ENCODE measurements at places on chromosomes 5 and 9. TPM values are rescaled to one million over a fixed set of nuclear protein-coding genes. Genes with fewer than 3 reads are reported as not detected.

DNA sequence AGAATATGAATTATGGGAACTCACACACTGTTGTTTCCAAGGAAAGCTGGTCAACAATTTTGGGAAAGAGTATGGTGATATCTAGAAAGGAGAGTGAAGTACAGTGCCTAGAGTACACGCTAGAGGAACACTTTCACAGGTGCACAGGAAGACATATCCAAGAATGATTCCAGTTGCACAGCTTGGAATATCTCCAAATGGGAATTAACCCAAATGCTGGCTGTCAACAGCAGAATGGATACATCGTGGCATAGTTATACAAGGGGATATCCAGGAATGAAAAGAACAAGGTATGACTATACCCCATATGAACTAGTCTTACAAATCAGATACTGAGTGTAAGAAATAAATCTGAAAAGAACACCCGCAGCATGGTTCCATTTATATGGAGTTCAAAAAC lies 231.3 kb downstream of the FSTL4 start:
- no peaks in the 10 kb centered on the region for H3K36me3 ChIP-seq
- no peak for DNase-seq
- peaks cover 15% of the 10 kb centered on the region for H3K27me3 ChIP-seq

GRCh38 chr9:136642439-136642921 lies 20.2 kb upstream of the EGFL7 start:
- H3K4me3 ChIP-seq, result no peak overlapping the region
- H3K36me3 ChIP-seq, result no peaks in the 10 kb centered on the region
- no peak for DNase-seq
- H3K27me3 ChIP-seq, result peaks cover 40% of the 10 kb centered on the region

DNA sequence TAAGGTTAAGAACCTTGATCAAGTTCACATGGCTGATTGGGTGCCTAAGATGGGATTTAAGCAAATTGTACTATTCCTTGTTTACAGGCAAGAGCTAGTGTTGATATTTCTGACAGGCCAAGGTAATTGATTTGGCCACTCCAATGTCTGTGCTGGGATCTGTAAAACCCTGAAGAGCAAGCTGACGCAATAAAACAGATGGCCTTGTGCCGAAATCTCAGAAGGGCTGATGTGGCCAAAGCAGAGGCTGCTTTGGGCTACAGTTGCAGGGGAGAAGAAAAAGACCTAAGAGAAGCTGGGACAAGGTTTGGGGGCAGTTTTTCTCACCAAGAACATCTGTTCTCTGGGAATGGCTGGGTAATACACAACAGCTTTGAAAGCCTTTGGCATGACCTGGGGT lies 463.2 kb upstream of the ZNF608 start:
- no peaks in the 10 kb centered on the region for H3K4me1 ChIP-seq
- no peak overlapping the region for H3K4me3 ChIP-seq
- H3K27ac ChIP-seq, result no peak overlapping the region
- DNase-seq, result no peak
- H3K27me3 ChIP-seq, result no peaks in the 10 kb centered on the region

- no peak overlapping the region for H3K27ac ChIP-seq
- H3K4me1 ChIP-seq, result no peaks in the 10 kb centered on the region
- DNase-seq, result no peak
- no peaks in the 10 kb centered on the region for H3K27me3 ChIP-seq
- H3K36me3 ChIP-seq, result no peaks in the 10 kb centered on the region
- H3K4me3 ChIP-seq, result no peak overlapping the region
Measured at GRCh38 chr9:119544492-119544891, 175.3 kb upstream of the BRINP1 start.

DNA sequence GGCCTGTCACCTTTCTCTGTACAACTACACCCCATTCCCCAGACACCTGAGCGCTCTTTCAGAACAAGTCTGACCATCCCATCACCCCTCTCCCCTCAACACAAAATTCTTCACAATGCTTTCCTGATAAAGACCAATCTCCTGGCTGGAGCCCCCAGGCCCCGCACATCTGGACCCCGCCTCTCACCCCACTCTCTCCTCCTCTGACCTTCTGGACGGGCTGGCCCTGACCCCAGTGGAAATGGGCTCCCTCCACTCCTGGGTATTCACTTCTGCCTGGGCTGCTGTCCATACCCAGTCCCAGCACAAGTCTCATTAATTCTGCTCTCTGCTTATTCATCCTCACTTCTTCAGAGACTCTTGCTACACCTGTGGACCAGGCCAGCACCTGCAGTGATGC lies 2.1 kb upstream of the SPOCK1 start:
- H3K4me3 ChIP-seq, result no peak overlapping the region
- peaks cover 29% of the 10 kb centered on the region for H3K27me3 ChIP-seq
- H3K27ac ChIP-seq, result no peak overlapping the region
- no peaks in the 10 kb centered on the region for H3K36me3 ChIP-seq
- H3K4me1 ChIP-seq, result no peaks in the 10 kb centered on the region
- DNase-seq, result no peak

GRCh38 chr9:123354806-123355508 lies 1.0 kb upstream of the CRB2 start:
- DNase-seq, result no peak
- peaks cover 7% of the 10 kb centered on the region for H3K27me3 ChIP-seq
- no peak overlapping the region for H3K27ac ChIP-seq
- H3K4me1 ChIP-seq, result peaks cover 12% of the 10 kb centered on the region

DNA sequence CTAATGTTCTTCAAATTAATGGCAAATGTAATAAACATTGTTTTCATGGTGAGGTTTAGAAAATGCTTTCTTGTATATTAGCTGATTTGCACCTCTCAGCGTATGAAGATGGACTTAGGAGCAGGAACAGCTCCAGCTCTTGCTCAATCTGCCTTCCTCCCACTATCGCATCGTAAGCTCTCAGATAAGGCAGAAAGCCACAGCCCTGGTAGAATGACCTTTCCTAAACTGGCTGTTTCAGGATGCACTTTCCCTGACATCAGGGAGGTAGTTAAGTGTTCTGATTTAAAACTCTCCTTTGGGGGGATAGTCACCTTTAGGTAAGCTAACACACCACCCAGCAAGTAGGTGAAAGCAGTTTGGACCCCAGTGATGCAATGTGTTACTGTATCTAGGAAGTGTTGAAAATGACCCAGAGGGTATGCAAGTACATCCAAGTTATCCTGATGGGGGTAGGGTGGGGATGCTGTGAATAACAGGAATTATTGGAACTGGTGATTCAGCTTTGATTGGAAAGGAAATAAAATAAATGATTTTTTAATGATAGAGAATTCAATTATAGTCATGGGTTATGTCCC lies 72.3 kb downstream of the LMNB1 start:
- H3K4me3 ChIP-seq, result no peak overlapping the region
- no peaks in the 10 kb centered on the region for H3K4me1 ChIP-seq
- no peaks in the 10 kb centered on the region for H3K27me3 ChIP-seq

GRCh38 chr9:21836437-21837161 lies 34.2 kb downstream of the MTAP start:
- no peak overlapping the region for H3K27ac ChIP-seq
- peaks cover 72% of the 10 kb centered on the region for H3K36me3 ChIP-seq
- no peaks in the 10 kb centered on the region for H3K4me1 ChIP-seq
- no peaks in the 10 kb centered on the region for H3K27me3 ChIP-seq

- H3K36me3 ChIP-seq, result peaks cover 44% of the 10 kb centered on the region
- no peaks in the 10 kb centered on the region for H3K4me1 ChIP-seq
- no peak overlapping the region for H3K27ac ChIP-seq
- H3K4me3 ChIP-seq, result no peak overlapping the region
- no peak for DNase-seq
Measured at GRCh38 chr5:146467760-146468159, 20.6 kb downstream of the TCERG1 start.

DNA sequence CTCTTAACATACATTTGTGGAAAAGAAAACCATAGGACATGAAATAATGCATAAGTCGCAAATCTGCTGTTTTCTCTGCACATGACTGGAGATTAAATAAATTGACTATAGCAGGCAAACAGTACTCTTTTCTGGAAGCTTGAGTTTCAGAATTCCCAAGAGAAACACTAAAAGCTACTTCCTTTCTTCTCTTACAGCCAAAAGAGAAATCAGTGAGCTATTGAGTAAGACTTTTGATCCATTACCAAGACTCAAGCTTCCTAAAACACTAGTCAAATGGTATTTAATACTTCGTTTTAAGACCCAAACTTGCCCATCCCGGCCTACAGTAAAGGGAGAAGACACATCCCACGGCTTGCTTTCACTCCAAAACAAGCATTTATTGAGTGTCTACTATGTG lies 335.8 kb upstream of the PUM3 start:
- H3K4me3 ChIP-seq, result no peak overlapping the region
- no peak for DNase-seq
- no peaks in the 10 kb centered on the region for H3K36me3 ChIP-seq
- peaks cover 5% of the 10 kb centered on the region for H3K4me1 ChIP-seq
- peaks cover 29% of the 10 kb centered on the region for H3K27me3 ChIP-seq

DNA sequence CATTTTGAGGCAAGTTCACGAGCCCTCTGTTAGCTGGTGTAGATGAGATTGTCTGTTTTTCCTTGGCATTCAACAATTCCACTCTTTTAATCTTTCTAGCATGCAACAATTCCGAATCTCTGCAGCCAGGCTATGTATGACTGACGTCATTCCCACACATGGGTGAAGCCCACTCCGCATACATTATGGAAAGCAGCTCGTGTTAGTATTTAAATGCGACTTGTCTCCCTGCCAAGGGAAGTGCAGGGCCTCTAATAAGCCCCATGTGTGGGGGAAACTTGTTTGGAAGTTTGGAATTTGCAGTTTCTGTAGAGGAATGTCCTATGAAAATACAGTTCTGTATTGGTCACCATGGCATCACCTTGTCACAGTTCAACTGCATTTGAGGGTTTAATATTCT lies 146.0 kb upstream of the FBXL7 start:
- H3K27ac ChIP-seq, result no peak overlapping the region
- H3K4me3 ChIP-seq, result no peak overlapping the region
- DNase-seq, result no peak
- no peaks in the 10 kb centered on the region for H3K36me3 ChIP-seq
- H3K4me1 ChIP-seq, result no peaks in the 10 kb centered on the region
- H3K27me3 ChIP-seq, result no peaks in the 10 kb centered on the region

DNA sequence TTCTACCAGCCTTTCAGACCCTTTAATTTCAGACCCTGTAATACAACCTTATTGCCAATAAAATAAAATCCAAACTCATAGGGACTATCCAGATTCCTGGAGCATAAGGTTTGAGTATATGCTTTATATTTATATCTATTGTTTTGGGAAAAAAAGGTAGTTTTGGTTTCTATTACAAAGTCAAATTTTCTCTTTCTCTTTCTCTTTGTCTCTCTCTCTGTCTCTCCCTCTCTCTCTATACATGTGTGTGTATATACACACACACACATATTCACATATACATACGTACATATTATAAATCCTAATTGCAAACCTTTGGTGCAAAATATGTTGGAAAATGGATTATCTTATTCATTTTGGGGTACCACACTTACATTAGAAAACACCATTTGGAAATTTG lies 39.0 kb downstream of the TMEM232 start:
- H3K4me1 ChIP-seq, result no peaks in the 10 kb centered on the region
- H3K27ac ChIP-seq, result no peak overlapping the region
- DNase-seq, result no peak

- no peak overlapping the region for H3K4me3 ChIP-seq
- H3K4me1 ChIP-seq, result no peaks in the 10 kb centered on the region
- no peaks in the 10 kb centered on the region for H3K27me3 ChIP-seq
- H3K36me3 ChIP-seq, result peaks cover 18% of the 10 kb centered on the region
Measured at GRCh38 chr9:87611776-87612175, 114.1 kb downstream of the DAPK1 start.

GRCh38 chr9:32707326-32707725 lies 71.9 kb upstream of the TAF1L start:
- no peak for DNase-seq
- H3K27ac ChIP-seq, result no peak overlapping the region

GRCh38 chr9:109893241-109893640 lies 113.2 kb downstream of the PALM2AKAP2 start:
- no peaks in the 10 kb centered on the region for H3K4me1 ChIP-seq
- no peak overlapping the region for H3K27ac ChIP-seq
- no peaks in the 10 kb centered on the region for H3K27me3 ChIP-seq

- no peak for DNase-seq
- H3K36me3 ChIP-seq, result peaks cover 17% of the 10 kb centered on the region
- no peak overlapping the region for H3K4me3 ChIP-seq
- no peak overlapping the region for H3K27ac ChIP-seq
- no peaks in the 10 kb centered on the region for H3K27me3 ChIP-seq
Measured at GRCh38 chr9:124270504-124271335, 13.0 kb downstream of the NEK6 start.

- H3K4me3 ChIP-seq, result no peak overlapping the region
- peak; percentile 39 for DNase-seq
- H3K36me3 ChIP-seq, result no peaks in the 10 kb centered on the region
- no peaks in the 10 kb centered on the region for H3K27me3 ChIP-seq
- no peak overlapping the region for H3K27ac ChIP-seq
- no peaks in the 10 kb centered on the region for H3K4me1 ChIP-seq
Measured at GRCh38 chr5:90878081-90878480, 319.5 kb downstream of the ADGRV1 start.

GRCh38 chr5:153158608-153159007 lies 331.9 kb upstream of the GRIA1 start:
- H3K4me1 ChIP-seq, result no peaks in the 10 kb centered on the region
- no peak overlapping the region for H3K27ac ChIP-seq
- H3K27me3 ChIP-seq, result no peaks in the 10 kb centered on the region
- no peaks in the 10 kb centered on the region for H3K36me3 ChIP-seq

GRCh38 chr9:126295082-126295477 lies 31.5 kb upstream of the MVB12B start:
- DNase-seq, result no peak
- H3K36me3 ChIP-seq, result no peaks in the 10 kb centered on the region
- no peak overlapping the region for H3K4me3 ChIP-seq
- no peak overlapping the region for H3K27ac ChIP-seq
- H3K27me3 ChIP-seq, result no peaks in the 10 kb centered on the region
- H3K4me1 ChIP-seq, result peaks cover 12% of the 10 kb centered on the region

The WNT8A gene
- polyA plus RNA-seq, result not detected

The FOXD4L6 gene
- 0.06 TPM for polyA plus RNA-seq

The SLC22A5 gene
- 35.1 TPM for polyA plus RNA-seq

The GFI1B gene
- polyA plus RNA-seq, result 6.2 TPM

The GMCL2 gene
- 0.01 TPM for polyA plus RNA-seq

The WDR38 gene
- polyA plus RNA-seq, result not detected

The RARS1 gene
- polyA plus RNA-seq, result 76.3 TPM

The PCDHA4 gene
- polyA plus RNA-seq, result 1.3 TPM

The NUTM2G gene
- polyA plus RNA-seq, result 0.88 TPM

The PDE6A gene
- polyA plus RNA-seq, result 1.0 TPM

The MEIKIN gene
- not detected for polyA plus RNA-seq

The DNAJC25 gene
- polyA plus RNA-seq, result 12.3 TPM

The SLCO6A1 gene
- polyA plus RNA-seq, result 0.13 TPM
